ENCODE measurements at places on chromosomes 13 and 19.

DNA sequence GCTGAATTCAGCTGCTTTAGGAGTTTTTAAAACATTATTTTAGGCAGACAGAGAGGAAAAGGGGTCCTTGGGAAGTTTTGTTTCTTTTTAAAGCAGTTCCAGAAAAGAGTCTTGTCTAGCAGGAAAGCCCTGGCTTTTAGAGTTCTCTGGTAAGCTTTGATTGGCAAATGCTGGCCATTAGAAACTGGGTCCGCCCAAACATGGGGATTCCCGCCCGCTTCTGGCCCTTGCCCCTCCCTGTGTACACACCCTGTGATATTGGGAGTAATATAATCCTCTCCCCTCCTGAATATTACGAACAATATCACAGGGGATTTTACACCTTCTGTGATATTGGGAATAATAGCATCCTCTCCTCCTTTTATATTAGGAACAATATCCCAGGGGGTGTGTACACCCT lies 58.9 kb downstream of the ERICH4 start:
- no peak for DNase-seq

DNA sequence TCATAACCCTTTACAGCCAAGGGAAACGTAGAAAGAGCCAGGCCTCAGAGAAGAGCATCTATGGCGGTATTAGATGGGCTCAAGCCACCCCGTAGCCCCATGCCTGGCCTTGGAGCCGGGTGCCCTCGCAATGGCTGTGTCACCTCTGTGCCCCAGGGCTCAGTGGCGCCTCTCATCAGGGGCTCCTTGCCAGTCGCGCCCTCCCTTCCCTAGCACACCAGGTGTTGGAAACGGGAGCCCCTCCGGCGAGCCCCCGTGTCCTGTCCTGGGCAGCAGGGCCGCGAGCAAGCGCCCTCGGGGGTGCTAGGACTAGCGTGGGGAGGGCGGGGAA lies 453 bp downstream of the ZNF256 start:
- no peak for DNase-seq

GRCh38 chr13:42279986-42280385 lies 8.0 kb downstream of the AKAP11 start:
- DNase-seq: no peak

GRCh38 chr13:58081301-58081820 lies 449.8 kb downstream of the PCDH17 start:
- no peak for DNase-seq

DNA sequence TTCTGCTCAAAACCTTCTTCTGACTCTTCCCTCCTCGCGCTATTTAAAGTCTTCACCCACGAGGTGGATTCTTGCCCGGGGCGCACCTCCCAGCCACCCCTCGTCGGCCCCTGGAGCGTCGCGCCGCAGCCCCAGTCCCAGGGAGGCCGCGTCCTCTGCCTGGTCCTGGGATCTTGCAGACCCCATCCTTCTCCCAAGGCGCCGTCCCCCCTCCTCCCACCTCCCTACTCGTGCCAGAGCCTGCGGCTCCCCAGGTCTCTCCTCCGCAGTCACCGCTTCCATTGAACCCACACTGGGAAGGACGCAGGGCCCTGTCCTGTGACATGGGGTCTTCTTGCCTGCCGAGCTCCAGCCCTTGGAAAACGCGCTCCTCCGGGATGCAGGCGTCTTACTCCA lies 486 bp downstream of the ZNF808 start:
- no peak for DNase-seq

Data from astrocyte of the hippocampus (primary cell).